ENCODE measurements at places on chromosomes 7 and 10.

DNA sequence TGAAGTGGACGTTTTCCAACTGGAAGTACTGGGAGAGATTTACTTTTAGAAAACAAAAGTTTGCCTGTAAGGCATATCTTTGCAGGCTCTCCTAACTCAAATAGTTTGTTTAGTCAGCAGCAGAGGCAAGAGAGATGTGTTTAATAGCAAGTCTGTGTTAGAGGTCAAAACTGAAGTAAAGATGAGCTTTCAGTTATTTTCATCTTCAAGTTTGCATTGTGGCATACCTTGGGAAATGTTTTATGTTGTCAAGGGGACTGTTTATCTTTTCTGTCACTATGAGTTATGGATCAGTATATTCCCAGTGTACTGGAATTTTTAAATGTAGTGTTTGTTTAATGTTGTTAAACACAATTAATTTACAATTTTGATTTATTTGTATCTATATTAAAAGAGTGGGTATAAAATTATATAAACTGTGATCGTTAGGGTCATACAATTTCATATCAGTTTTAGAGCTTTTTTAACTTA lies 169.7 kb upstream of the PPP1R3A start:
- DNase-seq = no peak

DNA sequence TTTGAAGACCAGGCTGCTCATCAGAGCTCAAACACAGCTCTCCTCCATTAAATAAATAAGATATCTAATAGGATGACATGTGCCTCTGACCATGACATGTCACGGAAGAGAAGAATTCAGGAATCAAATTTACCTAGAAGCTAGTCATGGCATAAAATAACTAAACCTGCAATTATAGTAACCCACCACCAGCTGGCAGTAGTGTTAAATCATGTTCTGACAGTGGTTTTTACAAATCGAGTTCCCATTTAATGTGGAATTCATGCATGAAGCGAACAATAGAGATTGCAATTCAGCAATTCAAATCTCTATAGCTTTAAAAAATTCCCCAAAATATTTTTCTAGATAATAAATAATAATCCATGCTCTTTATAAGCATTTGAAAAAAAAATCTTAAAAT lies 74.6 kb upstream of the IKZF1 start:
- DNase-seq = no peak

- peak; percentile 84 for DNase-seq
Measured at GRCh38 chr10:29496341-29497162, 138.2 kb downstream of the SVIL start.

- DNase-seq = peak; percentile 7
Measured at GRCh38 chr7:130096243-130096827, 26.0 kb downstream of the KLHDC10 start.

DNA sequence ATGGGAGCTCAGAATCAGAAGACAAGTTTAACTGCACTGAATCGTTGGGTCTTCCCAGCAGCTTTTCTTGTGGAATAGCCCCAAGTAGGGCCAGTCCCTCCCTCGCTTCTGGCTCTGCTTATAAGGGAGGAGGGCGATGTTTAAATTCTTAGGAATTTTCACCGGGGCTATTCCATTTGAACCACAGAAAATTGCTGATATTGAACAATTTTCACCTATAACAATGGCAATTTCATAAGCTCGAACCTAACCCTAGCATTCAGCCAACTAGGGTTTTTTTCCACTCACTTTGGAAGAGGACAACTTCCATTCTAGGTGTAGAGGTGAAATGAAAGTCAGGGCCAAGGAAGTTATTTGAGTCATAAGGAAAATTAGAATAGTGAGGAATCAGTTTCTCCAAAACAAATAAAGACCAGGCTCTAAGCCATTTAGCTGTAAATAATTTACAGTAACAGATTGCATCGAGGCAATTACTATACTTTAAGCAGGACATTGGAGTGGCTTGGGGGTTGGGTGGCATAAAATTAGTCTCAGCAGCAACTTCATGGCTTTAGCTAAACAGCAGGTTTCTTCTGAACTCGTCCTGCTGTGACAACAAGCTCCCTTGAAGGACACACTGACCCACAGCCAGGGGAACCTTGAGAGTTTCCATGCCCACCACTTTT lies 1.5 kb upstream of the ATP6V0A4 start:
- DNase-seq = no peak

GRCh38 chr10:19958787-19959186 lies 142.6 kb downstream of the PLXDC2 start:
- DNase-seq = no peak

DNA sequence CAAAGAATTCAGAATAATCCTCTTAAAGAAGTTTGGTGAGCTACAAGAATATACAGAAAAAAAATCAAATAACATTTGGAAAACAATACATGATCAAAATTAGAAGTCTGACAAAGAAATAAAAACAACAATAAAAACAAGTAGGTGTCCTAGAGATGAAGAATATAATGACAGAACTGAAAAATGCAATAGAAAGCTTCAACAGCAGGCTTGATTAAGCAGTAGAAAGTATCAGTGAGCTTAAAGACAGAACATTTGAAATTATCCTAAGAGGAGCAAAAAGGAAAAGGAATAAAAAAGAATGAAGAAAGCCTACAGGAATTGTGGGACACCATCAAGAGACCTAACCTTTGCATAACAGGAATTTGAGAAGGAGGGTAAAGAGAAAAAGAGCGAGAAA lies 238.8 kb downstream of the ZEB1 start:
- no peak for DNase-seq

DNA sequence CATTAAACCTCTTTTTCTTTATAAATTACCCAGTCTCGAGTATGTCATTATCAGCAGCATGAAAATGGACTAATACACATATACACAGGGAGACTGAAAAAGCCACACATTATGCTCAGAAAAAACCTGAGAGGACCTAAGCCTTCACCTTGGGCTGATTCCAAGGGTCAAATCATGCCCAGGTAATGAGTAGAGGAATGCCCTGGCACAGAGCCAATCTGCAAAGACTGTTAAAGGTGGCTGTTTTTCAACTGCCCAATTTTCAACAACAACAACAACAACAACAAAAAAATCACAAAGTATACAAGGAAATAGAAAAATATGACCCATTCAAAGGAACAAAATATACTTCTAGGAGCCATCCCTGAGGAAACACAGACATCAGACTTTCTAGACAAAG lies 220.2 kb upstream of the TBX20 start:
- DNase-seq = no peak

DNA sequence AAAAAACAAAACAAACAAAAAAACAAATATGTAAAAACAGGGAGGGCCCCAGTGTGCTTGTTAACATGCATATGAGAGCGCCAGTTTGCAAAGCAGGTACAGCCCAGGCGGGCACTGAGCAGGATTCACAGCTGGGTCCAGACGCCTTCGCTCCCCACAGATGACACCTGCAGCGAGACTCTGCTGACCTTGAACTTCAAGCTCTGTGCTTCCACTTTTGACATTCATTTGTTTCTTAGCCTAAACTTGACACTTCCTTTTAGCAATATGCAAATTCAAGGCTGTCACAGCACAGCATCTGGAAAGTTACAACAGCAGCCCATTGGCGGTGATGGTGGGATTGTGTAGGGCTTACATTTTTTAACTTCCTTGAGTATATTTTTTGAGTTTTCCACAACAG lies 88.8 kb upstream of the TNS3 start:
- no peak for DNase-seq

DNA sequence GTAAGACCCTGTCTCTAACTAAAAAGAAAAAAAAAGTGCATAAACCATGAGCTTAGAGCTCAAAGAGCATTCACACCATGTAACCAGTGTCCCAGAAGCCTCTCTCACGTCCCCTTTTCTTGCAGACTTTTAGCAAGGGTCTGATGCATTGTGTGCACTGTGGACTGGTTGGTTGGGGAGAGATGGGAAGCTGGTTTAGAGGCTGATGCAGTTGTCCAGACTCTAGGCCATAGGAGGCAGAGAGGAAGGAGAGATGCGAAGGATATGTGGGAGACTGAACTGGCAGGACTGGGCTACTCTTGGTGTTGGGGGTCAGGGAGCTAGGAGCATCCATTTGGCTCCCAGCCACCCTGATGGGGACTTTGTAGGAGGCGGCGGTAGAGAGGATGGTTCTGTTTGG lies 1.8 kb downstream of the SSC4D start:
- DNase-seq = no peak

- no peak for DNase-seq
Measured at GRCh38 chr7:143422033-143422432, 13.4 kb upstream of the EPHA1 start.

DNA sequence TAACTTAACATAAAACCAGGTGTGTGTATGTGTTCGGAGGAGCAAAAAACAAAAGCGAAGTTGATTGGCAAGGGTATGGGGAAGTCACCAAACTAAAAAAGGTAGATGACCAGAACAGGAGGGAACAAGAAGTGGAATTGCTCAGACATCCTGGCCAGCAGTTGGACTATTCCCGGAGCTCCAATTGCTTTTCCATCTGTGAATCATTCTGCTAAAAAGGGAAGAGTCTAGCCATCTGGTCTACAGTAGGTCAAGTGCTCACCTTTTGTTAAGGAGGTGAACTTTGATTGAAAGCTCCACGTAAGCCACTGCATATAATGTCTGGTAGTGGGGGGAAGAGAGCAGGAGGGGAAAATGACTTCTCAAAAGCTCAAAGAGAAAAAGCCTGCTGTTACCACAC lies 50.0 kb upstream of the BET1 start:
- DNase-seq = no peak

DNA sequence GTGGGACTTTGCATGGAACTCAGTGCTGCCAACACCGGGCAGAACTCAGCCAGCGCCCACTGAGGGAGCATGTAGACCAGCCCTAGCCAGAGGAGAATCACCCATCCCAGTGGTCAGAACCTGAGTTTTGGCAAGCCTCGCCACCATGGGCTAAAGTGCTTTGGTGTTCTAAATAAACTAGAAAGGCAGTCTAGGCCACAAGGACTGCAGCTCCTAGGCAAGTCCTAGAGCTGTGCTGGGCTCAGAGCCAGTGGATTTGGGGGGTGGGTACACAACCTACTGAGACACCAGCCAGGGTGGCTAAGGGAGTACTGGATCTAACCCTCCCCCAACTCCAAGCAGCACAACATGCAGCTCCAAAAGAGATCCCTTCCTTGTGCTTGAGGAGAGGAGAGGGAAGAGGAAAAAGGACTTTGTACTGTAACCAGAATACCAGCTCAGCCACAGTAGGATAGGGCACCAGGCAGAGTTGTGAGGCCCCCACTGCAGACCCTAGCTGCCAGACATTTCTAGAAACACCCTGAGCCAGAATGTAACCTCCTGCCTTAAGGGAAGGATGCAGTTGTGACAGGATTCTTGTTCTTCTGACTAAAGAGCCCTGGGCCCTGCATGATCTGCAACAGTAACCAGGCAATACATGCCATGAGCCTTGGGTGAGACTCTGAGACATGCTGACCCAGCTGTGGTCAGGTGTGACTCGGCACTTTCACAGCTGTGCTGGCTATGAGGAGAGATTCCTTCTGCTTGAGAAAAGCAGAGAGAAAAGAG lies 24.4 kb downstream of the GSDME start:
- no peak for DNase-seq

DNA sequence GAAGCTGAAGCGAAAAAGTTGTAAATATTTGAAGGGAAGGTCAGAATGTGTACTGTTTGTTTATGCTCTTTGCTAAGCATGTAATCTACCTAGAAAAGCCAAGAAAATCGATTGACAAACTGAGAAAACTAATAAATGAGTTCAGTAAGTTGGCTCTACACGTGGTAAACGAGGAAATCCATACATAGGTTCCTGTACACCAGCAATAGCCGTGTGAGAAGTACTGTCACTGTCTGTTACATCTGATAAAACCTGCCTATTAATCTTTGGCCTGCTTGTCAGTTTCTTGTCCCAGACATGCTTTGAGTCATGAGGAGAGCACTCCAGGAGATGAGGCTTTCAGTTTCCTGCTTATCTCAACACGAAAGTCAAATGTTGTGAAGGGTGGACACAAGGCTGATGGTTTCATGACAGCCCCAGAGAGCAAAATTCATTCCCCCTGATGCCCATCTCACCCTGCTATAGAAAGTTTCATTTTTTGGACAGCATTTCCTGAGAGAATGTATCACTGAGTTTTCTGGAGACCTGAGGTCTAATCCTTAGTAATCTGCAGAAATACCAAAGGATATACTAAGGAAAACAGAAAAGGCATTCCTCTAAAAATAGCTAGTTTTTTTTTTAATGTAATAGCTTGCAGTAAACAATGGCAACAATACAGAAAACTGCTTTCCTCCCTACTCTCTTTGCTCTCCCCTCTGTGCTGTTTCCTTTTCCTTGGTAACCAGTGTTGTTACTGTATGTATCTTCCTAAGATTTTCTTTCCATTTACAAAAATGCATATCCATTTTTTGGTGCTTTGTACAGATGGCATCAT lies 18.8 kb downstream of the BMPR1A start:
- DNase-seq = peak; percentile 61

DNA sequence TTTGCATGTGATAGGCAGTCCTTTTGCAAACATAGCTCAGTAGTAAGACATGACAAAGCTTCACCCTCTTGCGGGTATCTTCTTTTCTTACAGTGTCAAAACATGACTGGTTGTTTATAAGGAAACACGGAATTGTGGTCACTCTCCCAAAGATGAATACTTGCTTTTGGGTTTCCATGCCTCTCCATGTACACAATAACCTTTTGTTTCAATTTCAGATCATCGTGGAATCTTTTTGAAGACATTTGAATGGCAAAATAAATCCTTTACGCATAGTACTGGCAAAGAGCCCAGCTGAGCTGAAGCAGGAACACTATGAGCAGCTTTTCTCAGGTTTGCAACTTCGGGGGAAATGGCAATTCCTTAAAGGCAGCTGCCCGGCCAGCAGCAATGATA lies 156.8 kb upstream of the FRMD4A start:
- DNase-seq = no peak

GRCh38 chr7:18125476-18125875 lies 97.8 kb upstream of the PRPS1L1 start:
- DNase-seq = no peak

GRCh38 chr7:32169228-32169627 lies 99.0 kb upstream of the PDE1C start:
- no peak for DNase-seq

GRCh38 chr7:141889321-141889720 lies 26.9 kb upstream of the OR9A4 start:
- no peak for DNase-seq

GRCh38 chr7:107203607-107204006 lies 34.8 kb downstream of the HBP1 start:
- DNase-seq = no peak

GRCh38 chr7:44637788-44638594 lies 31.6 kb downstream of the OGDH start:
- DNase-seq = peak; percentile 35

DNA sequence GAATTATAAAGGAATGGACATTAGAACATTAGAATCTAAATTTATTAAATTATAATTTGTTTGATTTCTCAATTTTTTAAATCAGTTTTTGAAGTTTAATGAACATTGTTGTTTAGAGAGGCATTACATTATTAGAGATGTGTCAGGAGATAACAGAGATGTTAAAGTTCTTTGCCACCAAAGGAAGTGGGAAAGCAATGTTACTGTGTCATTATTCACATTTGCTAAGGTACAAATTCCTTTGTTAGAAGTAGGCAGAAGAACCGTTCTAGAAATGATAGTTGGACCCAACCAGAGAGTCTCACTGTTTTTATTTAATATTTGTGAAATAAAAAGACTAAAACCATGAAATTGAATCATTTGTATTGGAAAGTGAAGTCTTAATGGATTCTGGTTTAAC lies 92.9 kb downstream of the MDFIC start:
- DNase-seq = no peak

Measured in HTR-8/SVneo (cell line).